HEK293T (cell line): ENCODE measurements at places on chromosomes 13 and 19.

DNA sequence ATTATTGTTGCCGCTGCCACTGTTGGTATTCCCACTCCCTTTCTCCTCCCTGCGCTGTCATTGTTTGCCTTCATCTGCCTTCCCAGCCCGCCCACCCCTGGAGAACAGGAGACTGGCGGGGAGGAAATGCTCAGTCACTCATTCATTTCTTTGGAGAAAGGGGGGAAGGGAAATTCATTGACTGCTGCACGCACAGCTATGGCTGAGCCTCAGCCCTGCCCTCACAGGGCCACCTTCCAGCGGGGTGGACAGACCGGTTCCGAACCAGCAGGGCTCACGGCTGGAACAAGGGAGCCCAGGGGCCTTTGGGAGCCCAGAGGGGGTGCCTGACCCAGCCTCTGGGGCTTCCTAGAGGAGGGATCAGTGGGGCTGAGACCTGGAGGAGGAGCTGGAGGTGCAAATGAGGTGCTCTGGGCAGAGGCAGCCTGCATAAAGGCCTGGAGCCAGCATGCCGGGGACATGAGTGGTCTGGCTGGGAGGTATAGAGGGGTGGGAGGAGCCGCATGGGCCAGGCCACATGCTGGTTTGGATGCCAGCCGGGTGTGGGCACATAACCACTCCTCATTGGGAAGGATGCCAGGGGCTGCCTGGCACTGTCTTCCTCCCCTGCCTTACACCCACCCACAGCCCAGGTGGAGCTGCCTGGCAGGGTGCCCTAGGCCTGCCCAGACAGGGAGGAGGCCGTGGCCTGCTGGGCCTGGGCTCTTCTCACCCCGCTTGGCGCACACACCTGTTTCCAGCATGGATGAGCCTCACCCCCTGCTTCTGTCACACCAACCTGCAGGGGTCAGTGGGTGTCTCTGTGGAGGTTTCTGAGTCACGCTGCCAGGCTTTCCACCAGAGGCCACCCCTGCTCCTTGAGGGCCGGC is 26.8 kb downstream of the PPP5C start:
- DNase-seq = no peak

GRCh38 chr19:27714857-27715256 is 1498.1 kb downstream of the UQCRFS1 start:
- no peak for DNase-seq

DNA sequence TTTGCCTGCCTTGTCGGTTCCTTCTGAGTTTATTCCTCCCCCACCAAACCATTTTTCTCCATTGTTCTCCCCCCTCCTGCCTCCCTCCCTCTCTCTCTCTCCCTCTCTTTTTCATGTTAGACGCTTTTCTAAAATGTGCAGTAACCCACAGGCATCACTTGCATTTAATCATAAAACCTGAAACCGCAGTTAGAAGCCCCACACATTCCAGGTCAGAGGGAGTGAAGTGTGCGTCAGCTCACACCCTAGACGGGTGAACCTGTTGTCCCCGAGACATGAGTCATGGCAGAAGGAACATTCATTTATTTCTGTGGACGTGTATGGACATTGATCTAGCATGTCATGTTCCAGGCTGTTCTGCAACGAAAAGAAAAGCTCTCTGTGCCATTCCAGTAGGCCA is 19.9 kb downstream of the ONECUT3 start:
- no peak for DNase-seq

DNA sequence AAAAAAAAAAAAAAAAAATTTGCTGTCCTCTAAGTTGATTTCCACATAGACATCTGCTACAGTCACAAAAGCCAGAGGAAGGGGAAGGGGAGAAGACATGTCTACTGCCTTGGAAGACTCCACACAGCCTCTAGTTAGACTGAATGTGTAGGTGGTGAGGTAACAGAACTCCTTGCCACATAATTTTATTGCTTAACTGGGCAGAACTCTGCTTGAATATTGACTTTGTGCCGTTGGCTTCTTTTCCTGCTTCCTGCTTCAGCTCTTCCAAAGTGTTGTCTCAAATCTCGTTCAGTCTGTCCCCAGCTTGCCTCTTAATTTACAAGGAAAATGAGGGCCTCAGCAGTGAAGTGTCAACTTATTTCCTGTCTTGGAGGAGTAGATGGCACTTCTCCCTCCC is 37.1 kb downstream of the ESD start:
- DNase-seq = no peak

DNA sequence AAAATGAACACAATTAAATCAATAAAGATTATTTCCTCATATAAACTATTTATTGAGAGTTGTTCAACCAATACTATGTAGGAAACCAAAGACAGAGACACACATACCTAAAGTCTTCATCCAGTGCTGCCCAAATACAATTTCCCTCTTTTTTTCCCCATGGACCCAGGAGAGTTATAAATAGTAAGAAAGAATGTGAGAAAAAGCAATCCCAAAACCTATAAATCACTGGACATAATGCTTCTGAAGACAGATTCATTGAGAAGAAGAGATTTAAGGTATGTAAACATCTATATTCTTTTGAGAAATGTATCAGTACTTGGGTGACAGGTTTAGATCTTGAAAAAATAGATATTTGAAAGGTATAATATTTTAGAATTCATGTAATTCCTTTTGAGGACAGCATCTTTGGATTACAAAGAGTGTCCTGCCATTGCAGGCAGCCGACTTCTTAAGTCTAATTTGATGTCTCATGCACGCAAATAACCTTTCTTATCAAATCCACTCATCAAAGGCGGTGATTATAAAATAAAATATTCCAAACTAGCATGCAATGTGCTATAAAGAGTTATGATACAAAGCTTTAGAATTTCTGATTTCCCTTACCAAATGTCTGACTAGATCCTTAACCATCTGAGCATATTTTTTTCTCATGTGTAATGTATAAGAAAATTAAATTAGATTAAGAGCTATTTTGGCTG is 739.4 kb downstream of the LIG4 start:
- no peak for DNase-seq

GRCh38 chr13:94722609-94723345 is 10.4 kb upstream of the SOX21 start:
- DNase-seq = no peak

DNA sequence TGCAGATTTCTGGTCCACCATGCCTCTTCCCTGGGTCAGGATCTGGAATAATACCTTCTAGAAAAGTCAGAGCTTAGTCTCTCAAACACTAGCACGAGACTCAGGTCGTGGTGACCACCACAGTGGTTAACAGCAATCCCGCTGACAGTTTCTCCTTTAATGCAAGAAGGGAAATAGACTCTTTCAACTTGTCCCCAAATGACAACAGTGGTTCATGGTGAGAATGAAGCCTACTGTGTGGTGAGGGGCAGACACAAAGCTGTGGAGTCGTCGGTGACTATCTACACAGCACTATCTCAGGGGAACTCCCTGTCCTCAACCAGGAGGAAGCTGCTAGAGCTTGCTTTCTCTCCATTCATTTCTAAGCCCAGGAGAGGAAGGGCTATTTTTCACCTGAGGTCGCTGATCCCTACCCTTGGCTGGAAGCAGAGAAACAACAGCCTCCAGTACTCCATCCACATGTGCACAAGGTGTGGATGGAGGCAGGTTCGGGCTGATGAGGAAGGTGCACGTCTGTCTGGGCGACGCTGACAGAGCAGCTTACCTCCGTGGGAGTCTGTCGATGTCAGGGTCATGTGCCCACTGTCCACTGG is 72.4 kb downstream of the STK24 start:
- DNase-seq = no peak

GRCh38 chr13:21014502-21015170 is 46.8 kb downstream of the LATS2 start:
- DNase-seq = no peak
